ENCODE measurements at places on chromosomes 16 and 17.

GRCh38 chr17:72661116-72661944, 431.2 kb downstream of the SLC39A11 start:
- DNase-seq, result peak; percentile 90

DNA sequence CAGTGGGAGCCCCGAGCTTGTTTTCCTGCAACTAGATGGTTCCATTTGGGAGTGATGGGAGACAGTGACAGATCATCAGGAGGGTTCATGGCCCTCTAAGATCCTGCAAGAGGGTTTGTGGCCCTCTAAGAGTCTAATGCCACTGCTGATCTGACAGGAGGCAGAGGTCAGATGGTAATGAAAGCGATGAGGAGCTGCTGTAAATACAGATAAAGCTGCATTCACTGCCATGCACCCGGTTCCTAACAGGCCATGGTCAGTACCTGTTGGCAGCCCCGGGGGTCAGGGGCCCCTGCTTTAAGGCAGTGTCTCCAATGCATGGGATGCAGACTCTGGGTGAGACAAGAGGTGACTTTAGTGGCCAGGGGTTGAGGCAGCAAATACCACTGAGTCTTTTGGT, 30.8 kb downstream of the SLC12A3 start:
- no peak for DNase-seq

DNA sequence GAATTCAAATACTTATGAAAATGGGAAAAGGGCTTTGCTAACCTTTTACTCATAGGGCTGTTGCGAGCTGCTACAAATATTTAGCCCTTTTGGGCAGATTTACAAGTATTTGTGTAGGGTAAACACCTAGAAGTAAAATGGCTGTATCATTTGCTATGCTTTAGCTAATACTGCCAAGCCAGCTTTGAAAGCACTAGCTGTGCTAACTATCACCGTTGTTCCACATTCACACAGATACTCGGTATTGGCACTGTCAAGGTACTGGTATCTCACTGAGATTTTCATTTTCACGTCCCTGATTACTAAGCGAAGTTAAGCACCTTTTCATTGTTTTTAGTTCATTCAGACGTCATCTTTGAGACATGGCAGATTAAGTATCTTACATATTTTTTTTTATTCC, 84.8 kb downstream of the GLG1 start:
- DNase-seq, result no peak

- no peak for DNase-seq
These were observed 77.8 kb upstream of the HS3ST4 start for GRCh38 chr16:25613931-25614330.

DNA sequence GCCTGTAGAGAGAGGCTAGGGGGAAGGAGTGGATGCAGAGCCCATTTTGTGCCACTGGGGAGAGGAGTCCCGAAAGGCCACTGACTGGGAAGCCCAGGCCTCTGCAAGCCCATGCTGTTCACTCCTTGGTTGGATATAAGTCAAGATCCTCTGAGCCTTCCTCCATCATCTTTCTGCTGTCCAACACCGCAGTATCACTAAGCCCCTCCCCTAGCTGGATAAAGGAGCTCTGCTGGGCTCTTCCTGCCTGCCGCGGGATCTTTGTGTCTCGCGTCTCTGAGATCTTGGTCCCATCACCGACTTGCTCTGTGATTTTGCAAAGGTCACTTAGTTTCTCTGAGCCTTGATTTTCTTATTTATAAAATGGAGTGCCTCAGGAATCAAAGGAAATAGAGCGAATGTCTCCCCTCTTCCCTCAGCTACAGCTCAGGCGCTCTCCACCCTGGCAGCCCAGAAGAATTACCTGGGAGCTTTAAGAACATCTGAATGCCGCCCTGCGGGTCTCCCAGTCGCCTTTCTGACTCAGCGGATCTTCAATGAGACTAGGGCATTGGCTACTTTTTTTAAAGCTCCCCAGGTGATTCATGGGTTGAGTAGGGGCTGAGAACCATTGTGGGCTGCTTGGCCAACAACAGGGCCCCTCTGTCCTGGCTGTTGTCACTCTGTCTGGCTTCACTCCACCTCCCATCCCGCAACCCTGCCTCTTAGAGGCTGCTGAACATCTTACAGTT, 25.2 kb upstream of the TMEM220 start:
- DNase-seq, result peak; percentile 46

- DNase-seq, result peak; percentile 7
These were observed 39.0 kb downstream of the SMURF2 start for GRCh38 chr17:64622931-64623654.

GRCh38 chr17:29190592-29191207, 10.5 kb upstream of the MYO18A start:
- DNase-seq, result no peak

DNA sequence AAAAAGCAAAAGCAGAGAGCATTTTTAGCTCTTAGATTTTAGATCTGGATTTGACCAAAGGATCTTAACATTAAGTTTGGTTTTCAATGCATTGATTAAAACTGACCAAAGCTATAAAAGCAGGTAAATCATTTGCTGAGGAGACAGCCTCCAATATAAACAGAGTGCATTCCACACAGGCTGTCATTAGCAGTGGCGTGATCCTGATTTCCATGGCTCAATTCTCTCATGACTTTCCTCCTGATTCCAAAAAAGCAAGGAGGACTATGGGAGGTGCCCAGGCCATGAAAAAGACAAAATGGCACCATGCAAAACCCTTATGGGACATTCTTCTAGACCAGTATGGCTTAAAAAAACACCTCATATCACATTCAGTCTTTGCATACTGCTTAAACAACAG, 53.5 kb downstream of the PARN start:
- DNase-seq, result no peak

DNA sequence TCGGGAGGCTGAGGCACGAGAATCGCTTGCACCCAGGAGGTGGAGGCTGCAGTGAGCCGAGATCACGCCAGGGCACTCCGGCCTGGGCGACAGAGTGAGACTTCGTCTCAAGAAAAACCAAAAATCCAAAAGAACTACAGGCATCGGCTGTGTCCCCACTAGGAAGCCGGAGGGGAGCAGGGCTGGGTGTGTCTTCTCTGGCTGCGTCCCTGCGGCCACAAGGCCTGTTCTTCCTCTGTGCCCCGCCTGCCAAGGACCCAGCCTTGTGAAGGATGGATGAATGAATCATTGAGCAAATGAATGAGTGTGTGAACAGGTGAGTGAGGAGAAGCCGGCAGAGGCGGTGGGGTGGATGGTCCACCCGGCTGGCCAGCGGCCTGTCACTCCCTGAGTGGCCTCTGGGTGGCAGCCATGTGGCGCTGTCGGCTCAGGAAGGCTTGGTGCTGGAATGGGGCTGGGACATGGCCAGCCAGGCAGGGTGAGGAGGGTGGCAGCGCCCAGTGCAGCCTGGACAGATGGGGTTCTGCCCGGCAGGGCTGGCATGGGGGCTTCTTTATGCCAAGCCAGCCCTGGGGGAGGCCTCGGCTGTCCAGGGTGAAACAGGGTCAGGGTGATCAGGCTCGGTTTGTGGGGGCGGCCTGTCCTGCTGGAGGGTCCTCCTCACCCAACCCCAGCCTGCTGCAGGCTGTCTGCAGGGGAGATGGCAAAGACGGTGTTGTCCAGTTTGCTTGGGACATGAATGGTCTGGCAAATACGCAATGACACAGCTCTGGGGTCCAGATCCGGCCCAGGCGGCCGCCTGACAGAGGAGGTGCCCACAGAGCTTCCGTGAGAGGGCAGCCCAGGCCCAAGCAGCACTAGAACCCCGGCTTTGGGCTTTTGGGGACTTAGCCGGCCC, 21.7 kb downstream of the SLC25A10 start:
- DNase-seq, result peak; percentile 92

- DNase-seq, result no peak
These were observed 108.7 kb downstream of the SMG6 start for GRCh38 chr17:2194889-2195335.

GRCh38 chr17:427327-427726, 74.7 kb upstream of the RPH3AL start:
- no peak for DNase-seq

DNA sequence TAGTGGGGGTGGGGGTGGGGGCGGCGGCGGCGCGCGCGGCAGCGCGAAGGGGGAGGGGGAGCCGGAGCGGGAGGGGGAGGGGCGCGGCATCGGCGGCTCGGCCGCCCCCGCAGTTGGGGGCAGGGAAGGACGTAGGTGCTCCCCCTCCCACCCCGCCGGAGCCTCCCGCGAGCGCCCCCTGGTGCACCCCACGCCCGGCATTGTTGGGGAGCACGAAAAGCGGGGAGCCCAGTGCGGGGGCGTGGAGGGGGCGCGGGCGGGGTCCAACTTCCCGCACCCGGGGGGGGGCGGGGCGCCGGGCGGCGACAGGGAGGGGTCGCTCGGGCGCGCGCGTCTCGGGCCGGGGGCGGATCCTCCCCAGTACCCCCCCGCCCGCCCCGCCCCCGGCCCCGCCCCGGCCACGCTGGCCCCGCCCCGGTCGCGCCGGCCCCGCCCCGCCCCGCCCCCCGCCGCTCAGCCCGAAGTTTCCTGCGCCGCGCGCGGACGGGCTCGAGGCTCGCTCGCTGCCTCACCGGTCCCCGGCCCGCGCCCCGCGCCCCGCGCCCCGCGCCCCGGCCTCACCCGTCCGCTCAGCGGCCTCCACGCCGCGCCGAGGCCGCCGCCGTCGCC, at the start of gene CACNA1H:
Gene CACNA1H, plus strand, starts transcription at position 456 of the 609 bp plus-strand sequence. CDS start 632 bp downstream, outside the sequence.
- DNase-seq, result no peak

DNA sequence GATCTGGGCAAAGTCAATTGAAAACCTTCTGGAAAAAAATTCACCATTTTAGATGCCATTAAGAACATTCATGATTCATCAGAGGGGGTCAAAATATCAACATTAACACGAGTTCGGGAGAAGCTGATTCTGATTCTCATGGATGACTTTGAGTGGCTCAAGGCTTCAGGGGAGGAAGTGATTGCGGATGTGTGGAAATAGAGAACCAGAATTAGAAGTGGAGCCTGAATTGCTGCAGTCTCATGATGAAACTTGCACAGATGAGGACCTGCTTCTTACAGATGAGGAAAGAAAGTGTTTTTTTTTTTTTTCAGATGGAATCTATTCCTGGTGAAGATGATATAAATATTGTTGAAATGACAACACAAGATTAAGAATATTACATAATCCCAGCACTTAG, 12.9 kb downstream of the ITGAX start:
- no peak for DNase-seq

DNA sequence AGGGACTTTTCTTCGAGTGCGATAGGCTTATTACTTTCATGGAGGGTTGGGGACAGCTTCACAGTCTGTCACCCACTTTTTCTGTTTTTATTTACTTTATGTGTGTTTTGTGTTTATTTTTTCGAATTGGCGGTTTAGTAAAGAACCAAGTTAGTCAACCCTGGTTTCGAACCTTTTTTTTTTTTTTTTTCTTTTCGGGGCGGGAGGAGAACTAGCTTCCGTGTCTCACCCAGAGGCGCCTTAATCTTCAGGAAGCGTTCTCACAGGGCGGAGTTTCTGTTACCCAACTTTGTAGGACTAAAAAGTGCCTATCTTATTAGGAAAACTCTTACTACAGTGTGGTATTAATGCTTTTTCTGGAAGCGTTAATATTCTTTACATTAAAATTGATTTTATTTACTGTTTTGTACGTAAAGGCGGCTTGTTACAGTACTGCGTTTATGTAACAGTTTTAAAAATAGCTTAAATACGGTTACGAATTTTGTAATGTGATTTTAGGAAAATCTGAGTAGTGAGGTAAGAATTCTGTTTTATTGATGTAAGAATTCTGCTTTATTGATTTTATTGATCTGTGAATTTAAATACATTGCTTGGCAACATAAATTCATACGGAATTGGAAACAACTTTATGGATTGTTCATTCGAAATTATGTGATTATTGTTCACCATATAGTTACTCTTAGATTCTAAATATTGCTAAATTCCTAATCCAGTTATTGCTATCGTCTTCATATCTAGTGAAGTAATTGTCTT, 885 bp downstream of the ZNF207 start:
- DNase-seq, result peak; percentile 19

DNA sequence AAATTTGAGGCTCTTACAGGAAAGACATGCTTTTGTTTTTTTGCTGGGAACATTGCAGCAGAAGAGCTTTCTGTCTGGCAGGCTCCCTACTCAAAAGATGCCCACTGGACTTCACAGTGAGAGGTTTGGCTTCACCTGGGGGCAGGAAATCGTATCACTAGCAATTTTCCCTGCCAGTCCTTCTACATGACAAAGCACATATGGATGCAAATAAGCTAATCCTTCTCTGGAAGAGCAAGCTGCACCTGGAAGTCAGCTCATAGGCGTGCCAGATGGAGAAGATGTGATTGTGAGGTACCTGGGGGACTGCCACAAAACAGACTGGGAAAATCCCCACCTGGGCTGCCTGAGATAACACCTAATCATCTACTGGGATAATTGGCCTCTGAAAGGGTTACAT, 195.0 kb upstream of the CPHXL start:
- DNase-seq, result no peak

- no peak for DNase-seq
These were observed 11.1 kb downstream of the USP6 start for GRCh38 chr17:5126719-5127488.

DNA sequence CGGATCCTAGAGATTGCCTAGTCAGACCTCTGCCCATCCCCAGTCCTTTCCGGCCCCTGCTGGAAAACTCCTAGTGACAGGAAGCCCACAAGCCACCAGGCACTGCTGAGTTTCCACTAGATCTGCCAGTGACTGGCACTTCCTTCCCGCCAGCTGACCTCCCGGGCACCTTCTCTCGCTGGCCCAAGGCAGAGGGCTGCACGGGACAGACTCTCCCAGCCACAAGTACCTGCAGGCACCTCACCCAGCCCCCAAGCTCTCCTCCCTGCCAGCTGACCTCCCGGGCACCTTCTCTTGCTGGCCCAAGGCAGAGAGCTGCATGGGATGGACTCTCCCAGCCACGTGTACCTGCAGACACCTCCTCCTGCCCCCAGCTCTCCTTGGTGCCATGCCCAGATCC, 66.3 kb upstream of the DOC2B start:
- DNase-seq, result no peak

- DNase-seq, result no peak
These were observed 90.8 kb downstream of the TBC1D16 start for GRCh38 chr17:79944821-79945391.

- no peak for DNase-seq
These were observed 153.1 kb upstream of the NOG start for GRCh38 chr17:56440419-56440818.

DNA sequence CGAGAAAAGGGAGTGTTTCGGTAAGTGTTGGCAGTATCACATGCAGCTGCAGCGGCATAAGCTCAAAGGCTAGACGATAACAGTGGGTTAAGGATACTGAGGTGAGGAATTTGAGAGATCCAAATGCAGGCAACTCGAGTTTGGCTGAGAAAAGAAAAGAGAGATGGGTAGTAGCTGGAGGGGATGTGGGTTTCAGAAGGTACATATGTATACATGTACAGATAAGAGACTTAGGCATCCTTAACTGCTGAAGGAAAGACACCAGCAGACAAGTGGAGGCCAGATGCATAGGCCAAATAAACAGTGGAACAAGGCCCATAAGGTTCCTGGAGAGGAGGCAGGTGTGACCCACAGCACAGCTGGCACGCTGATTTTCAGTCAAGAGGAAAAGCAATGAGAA, 86.6 kb upstream of the NETO2 start:
- DNase-seq, result no peak

- DNase-seq, result no peak
These were observed 381 bp downstream of the CTNS start for GRCh38 chr17:3636908-3637373.

- DNase-seq, result no peak
These were observed 3.6 kb upstream of the HIC1 start for GRCh38 chr17:2051061-2051932.
